Activated T-cell treated with anti-CD3 and anti-CD28 coated beads, Interleukin-2, amount 50 U/mL, for 24 hours (primary cell): ENCODE measurements at places on chromosomes 12 and 14.

DNA sequence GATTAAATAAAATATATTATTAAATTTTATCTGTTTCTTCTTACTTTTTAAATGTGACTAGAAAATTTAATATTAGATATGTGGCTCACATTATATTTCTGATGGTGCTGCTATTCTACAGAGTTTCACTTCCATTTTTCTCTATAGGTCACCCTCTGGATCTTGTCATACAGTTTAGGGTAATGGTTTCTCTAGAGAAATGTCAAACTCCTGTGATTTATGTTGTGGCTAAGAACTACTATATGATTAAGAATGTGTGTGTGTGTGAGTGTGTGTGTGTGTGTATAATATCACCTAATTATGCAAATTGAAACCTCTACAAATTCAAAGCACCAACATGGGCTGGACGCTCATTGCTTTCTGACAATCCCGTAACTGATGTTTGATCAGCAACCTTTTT is 325.9 kb downstream of the ADAMTS20 start:
- DNase-seq, result no peak

DNA sequence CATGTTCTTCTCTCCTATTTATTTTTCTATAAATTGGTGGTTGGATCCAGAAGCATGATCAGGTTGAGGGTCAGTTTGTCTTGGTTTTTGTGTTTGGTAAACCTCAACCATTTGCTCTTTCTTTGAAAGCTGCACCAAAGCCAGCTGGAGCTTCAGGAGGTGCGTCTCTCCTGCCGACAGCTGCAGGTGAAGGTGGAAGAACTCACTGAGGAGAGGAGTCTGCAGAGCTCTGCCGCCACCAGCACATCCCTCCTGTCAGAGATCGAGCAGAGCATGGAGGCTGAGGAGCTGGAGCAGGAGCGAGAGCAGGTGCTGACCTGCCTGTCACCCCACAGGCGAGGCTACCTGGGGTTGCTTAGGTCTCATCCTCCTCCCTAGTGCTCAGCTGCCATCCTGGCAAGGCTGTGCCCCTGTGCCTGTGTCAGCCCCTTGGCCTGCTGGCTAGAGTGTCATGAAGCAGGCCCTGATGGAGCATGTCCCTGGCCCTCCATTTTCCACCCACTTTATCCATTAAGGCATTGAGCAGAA is 45.0 kb downstream of the RAB35 start:
- no peak for DNase-seq

DNA sequence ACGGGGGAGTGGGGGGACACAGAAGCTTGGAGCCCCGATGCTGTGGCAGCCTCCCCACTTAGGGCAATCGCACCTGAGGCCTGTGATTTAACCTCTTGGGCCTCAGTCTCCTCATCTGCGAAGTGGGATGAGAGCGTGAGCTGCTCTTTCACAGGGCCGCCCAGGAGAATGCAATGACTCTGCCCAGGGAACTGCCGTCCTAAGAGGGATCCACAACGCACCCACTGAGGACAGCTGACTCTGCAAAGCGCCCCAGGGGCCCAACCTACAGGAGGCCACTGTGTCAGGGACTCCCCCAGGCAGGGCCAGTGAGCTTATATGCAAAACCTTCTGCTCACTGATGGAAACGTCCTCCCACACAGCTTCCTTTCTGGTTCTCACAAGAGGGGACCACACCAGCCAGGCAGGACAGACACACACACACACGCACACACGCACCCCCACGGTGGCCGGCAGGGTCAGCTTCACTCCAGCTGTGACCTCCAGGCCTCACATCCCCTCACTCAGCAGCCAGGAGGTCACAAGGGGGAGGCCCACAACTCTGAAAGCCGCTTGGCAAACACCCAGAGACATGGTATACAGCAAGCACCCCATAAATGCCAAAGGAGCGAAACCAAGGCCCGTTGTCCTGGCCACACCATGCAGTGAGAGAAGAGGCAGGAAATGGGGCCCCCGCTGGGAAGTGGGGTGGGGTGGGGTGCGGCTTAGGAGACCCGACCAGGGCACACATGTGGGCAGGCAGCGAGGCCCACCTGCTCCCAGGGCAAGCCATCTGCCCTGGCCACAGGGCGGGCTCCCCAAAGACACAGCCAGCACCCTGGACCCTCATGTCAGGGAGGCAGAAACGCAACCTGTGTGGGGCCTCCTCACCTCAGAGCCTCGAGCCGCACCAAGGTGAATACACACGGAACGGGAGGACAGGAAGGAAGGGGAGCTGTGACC is 73.3 kb downstream of the NCOR2 start:
- DNase-seq, result peak; percentile 70

DNA sequence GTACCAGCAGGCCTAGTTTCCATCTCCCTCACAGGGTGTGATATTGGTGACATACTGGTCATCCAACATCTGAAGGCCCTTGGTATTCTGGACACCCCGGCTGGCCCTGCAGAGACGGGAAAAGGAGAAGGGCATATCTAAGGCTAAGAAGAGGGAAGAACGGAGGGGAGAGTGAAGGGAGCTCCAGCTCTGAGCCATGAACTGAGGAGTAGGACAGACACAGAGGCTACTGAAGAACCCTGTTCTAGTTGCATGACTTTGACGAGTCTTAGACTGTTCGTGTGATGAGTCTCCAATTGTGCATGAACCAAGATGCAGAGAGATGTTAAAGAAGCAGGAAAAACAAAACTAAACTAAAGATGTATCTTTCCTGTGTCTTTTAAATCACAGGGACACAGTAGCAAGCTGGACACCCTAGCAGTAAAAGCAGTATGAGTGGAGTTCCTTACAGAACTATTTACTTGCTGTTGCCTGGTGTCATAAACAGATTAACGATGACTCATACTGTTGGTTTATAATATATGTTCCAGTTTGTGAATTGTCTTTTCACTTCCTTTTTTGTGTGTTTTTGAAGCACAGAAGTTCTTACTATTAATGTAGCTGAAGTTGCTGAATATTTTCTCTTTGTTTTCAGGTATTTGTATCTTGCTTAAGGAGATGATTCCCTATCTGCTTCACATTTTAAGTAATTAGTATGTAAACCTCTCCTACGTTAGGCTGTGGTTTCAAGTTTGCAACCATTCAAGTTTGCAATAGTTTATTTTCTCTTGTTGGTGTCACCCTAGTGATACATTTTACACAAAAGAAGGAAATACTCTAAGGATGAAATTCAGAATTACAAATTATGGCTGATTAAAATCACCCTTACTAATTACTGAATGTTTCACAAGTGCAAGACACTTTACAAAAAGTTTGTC is 15.7 kb downstream of the FAR2 start:
- no peak for DNase-seq

DNA sequence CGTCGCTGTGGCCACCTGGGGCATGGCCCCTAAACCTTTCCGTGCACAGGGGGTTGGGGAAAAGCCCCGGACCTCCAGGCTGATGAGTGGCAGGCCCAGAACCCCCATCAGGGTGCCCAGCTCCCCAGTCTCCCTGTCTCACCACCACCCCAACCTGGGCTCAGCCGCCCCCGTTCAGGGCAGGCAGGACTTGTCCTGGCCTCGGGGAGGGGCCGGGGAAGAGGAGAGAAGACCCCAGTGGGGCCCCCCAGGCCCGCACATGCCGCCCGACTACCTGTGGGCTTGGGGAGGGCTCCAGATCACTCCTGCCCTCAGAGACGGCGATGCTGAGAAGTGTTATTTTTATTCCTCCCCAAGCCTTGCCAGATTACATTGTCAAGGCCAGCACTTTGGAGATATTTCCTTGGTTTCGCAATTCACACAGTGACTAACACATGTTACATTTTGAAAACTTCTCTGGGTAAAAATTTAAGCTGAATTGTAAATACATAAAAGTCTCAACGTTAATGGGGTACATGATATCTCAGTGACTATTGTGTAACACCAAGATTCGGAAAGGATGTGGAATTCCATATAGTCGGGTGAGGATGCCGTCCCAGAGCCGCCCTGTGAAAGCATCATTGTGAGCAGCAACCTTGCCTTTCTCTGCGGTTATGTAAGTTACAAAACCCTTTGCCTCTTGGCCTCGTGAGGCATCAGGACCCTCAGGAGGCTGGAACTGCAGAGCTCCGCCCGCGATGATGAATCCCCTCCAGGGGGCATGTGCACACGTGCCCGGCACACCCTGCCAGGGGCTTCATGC is 85.6 kb upstream of the DIO3 start:
- no peak for DNase-seq

GRCh38 chr14:50943943-50944646 is at the start of gene PYGL:
Gene PYGL, minus strand, starts transcription at chr14:50944483. Its CDS starts 80 bp downstream, at chr14:50944403.
- DNase-seq, result peak; percentile 50

DNA sequence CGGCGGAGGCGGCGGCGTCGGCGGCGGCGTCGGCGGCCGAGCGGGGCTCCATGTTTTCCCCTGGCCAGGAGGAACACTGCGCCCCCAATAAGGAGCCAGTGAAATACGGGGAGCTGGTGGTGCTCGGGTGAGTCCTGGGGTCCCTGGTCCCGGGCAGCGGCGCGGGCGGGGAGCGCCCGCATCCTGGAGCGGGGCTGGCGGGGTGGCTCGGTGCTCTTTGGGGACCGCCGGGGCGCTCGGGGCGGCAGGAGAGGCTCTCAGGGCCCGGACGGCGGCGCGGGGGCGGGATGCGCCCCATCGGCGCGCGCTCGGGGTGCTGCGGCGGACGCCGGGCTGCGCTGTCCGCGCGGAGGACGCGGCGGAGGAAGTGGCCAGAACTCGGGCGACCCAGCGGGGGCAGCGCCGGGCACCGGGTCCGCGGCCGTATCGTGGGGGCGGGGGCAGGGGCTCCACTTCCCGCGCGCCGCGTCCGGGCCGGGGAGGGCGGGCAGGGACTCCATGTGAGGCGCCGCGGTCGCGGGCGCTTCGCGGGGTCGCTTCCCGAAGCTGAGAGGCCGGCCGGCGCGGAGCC is 485 bp downstream of the PELI2 start:
- no peak for DNase-seq

- DNase-seq, result no peak
These were observed 114.4 kb downstream of the PRICKLE1 start for GRCh38 chr12:42475106-42475505.

DNA sequence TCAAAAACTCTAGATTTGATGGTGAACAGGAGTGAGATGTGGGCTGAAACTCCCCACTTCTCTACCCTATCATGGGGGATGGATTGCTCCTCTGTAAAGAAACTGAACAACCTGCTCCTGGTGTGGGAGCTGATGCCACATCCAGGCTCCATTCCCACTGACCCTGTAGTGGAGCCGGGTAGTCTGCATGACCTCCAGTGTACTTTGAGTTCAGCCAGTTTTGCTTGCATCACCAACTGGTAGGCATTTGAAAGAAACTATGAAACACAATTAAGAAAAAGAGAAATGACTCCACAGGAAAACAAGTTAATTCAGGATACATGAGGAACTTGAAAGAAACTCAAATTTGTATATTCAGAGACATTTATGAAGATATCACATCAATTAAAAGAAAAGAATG is 27.3 kb upstream of the EMP1 start:
- no peak for DNase-seq

DNA sequence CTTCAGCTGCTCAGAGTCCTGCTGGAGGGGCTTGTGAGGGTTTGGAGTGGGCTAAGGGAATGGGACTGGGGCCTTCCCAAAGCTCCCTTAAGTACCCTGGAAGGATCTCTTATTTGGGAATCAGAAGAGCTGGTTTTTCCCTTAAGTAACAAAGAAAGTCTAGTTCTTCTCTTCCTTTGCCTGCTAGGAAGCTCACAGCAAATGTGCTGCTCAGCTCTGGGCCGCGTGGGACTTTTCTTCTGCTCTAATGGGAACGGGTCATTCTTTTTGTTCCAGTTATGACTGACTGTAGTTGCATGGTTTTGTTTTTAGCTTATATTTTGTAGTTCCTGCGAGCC is 6.0 kb downstream of the KIF26A start:
- no peak for DNase-seq

- DNase-seq, result no peak
These were observed 11.6 kb downstream of the PTPRR start for GRCh38 chr12:70908978-70909377.

DNA sequence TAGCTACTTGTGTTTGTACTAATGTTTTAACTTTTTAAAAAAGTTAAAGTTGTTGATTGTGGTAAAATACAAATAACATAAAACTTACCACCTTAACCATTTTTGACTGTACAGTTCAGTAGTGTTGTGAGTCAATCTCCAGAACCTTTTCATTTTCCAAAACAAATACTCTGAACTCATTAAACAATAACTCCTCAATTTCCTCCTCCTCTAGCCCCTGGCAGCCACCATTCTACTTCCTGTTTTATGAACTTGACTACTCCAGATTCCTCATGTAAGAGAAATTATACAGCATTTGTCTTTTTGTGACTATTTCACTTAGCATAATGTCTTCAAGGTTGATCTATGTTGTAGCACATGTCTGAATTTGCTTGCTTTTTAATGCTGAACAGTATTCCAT is 299.1 kb upstream of the AMIGO2 start:
- no peak for DNase-seq

GRCh38 chr12:10102322-10102721 is 3.5 kb upstream of the CLEC1A start:
- DNase-seq, result no peak

GRCh38 chr14:51188566-51189185 is 51.4 kb upstream of the TMX1 start:
- no peak for DNase-seq

- peak; percentile 53 for DNase-seq
These were observed 129.0 kb downstream of the ASCL4 start for GRCh38 chr12:107903341-107904061.

- peak; percentile 76 for DNase-seq
These were observed 16.4 kb downstream of the ACVRL1 start for GRCh38 chr12:51923506-51924365.

DNA sequence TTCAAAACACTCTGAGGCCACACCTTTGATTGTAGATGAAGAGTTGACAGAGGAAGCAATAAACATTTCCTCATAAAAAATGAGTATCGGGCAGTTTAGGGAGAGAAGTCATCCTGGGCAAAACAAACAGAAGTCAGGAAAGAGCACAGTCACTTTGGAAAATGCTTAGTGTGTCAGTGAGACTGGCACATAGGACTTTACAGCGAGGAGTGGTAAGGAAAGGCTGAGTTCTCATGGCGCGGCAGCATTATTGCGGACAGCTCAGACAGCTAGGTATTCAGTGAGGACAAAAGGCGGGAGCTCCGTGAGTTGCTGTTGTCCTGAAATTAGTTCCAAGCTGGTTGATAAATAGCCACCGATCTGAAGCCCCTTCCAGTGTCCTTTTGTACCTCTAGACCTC is 229.9 kb downstream of the SNAPC1 start:
- DNase-seq, result no peak

GRCh38 chr12:99343960-99344359 is 303.6 kb upstream of the GARIN6 start:
- no peak for DNase-seq

GRCh38 chr14:38256533-38256840 is 594 bp upstream of the CLEC14A start:
- DNase-seq, result no peak
